Ovary (tissue), 10 donors: ENCODE measurements at places on chromosomes 3 and 15. TPM values are rescaled to one million over a fixed set of nuclear protein-coding genes. Genes with fewer than 3 reads are reported as not detected.

- H3K27ac ChIP-seq, result no peak overlapping the region
- H3K4me3 ChIP-seq, result no peak overlapping the region
- no peaks in the 10 kb centered on the region for H3K36me3 ChIP-seq
- H3K4me1 ChIP-seq, result no peaks in the 10 kb centered on the region
- no peaks in the 10 kb centered on the region for H3K27me3 ChIP-seq
- no peak for DNase-seq
These were observed 18.8 kb downstream of the STX19 start for GRCh38 chr3:94009608-94010007.

GRCh38 chr15:55290528-55291057 lies 980 bp upstream of the RAB27A start:
- H3K27ac ChIP-seq, result peak overlapping the region; percentile 42
- peaks cover 3% of the 10 kb centered on the region for H3K4me1 ChIP-seq
- H3K36me3 ChIP-seq, result no peaks in the 10 kb centered on the region
- H3K27me3 ChIP-seq, result no peaks in the 10 kb centered on the region
- H3K4me3 ChIP-seq, result peak overlapping the region; percentile 86

DNA sequence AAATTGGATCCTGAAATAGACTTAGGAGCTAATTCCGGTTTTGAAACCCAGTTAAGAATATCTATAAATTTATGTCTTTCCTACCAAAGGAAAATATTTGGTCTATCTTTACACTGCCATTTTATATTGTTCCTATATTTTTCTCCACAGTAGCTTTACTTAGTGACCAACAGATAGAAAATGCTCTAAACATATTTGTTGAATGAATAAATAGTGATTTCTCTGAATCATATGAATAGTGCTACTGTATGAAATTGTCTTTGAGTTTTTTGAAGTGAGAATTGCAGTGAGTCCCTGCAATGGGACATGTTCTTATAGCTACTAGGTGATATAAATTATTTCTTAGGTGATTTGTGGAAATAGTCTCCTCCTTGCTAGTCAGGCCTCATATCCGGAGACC lies 18.5 kb upstream of the EID1 start:
- H3K4me1 ChIP-seq, result peaks cover 5% of the 10 kb centered on the region
- H3K27me3 ChIP-seq, result no peaks in the 10 kb centered on the region
- H3K4me3 ChIP-seq, result no peak overlapping the region
- DNase-seq, result no peak
- H3K36me3 ChIP-seq, result no peaks in the 10 kb centered on the region

Gene LIPC
- 0.72 TPM for total RNA-seq

GRCh38 chr3:188352196-188352927 lies 198.4 kb downstream of the LPP start:
- DNase-seq, result no peak
- no peaks in the 10 kb centered on the region for H3K36me3 ChIP-seq
- no peaks in the 10 kb centered on the region for H3K27me3 ChIP-seq
- no peak overlapping the region for H3K4me3 ChIP-seq
- no peak overlapping the region for H3K27ac ChIP-seq
- H3K4me1 ChIP-seq, result peaks cover 19% of the 10 kb centered on the region

DNA sequence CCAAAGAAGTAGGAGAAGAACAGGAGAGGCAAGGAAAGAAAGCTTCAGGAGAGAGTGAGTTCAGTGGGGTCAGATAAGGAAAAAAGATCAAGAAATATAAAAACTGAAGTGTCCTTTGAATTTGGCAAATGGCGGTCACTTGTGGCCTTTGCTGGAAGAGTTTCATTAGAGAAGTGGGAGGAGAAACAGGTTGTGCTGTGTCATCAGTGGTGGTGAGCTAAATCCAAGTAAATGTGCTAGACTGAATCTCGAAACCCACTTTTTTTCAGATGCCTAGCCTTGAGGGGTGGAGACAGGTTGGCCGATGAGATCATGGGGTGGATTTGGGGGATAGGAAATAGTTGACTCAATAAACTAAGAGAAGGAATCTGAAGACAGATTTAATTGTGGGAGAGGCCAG lies 43.7 kb downstream of the CHRD start:
- no peak overlapping the region for H3K4me3 ChIP-seq
- H3K36me3 ChIP-seq, result no peaks in the 10 kb centered on the region
- no peak for DNase-seq
- H3K27me3 ChIP-seq, result no peaks in the 10 kb centered on the region

GRCh38 chr3:58609990-58610389 lies 32.8 kb upstream of the FAM107A start:
- no peak overlapping the region for H3K27ac ChIP-seq
- no peaks in the 10 kb centered on the region for H3K36me3 ChIP-seq
- H3K4me3 ChIP-seq, result no peak overlapping the region
- H3K4me1 ChIP-seq, result no peaks in the 10 kb centered on the region

Gene NR2E3
- total RNA-seq, result not detected

DNA sequence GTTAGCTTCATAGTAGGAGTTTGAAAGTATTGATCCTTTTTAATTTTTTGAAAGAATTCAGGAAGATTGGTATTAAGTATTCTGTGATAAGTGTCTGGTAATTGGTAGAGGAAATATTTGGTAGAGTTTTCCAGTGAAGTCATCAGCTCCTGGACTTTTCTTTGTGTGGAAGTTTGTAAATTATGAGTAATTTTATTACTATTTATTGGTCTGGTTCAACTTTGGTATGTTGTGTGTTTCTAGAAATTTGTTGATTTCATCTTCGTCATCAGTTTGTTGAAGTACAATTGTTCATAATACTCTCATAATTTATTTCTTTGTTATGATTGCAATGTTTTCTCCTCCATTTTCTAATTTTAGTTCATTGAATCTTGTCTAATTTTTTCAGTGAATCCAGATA lies 832.0 kb downstream of the OTOL1 start:
- no peaks in the 10 kb centered on the region for H3K36me3 ChIP-seq
- H3K4me3 ChIP-seq, result no peak overlapping the region
- DNase-seq, result no peak
- H3K27ac ChIP-seq, result no peak overlapping the region
- H3K27me3 ChIP-seq, result no peaks in the 10 kb centered on the region
